Pericardium fibroblast (primary cell): ENCODE measurements at places on chromosomes 6 and 20. TPM values are rescaled to one million over a fixed set of nuclear protein-coding genes. Genes with fewer than 3 reads are reported as not detected.

The GRIK2 gene
- total RNA-seq, result 2.3 and 3.6 TPM in 2 replicates

The KCNG1 gene
- 18.7 and 28.1 TPM in 2 replicates for total RNA-seq

The VSX1 gene
- total RNA-seq, result not detected in 2 replicates

The CALHM5 gene
- total RNA-seq, result 1.4 and 4.2 TPM in 2 replicates

The RIPOR3 gene
- 4.0 and 11.0 TPM in 2 replicates for total RNA-seq

The KCNK15 gene
- 1.5 and 2.0 TPM in 2 replicates for total RNA-seq

The FARS2 gene
- total RNA-seq, result 7.0 and 8.0 TPM in 2 replicates

The ABHD16B gene
- not detected in 2 replicates for total RNA-seq

The ATP6V1G2 gene
- 2.7 and 7.2 TPM in 2 replicates for total RNA-seq

The TOMM6 gene
- total RNA-seq, result 126 and 144 TPM in 2 replicates

The JARID2 gene
- total RNA-seq, result 5.2 and 7.8 TPM in 2 replicates

The SCAF8 gene
- 21.7 and 23.1 TPM in 2 replicates for total RNA-seq

The LGSN gene
- 0.09 and 0.93 TPM in 2 replicates for total RNA-seq

The FAM217A gene
- not detected in 2 replicates for total RNA-seq

The DAAM2 gene
- 11.2 and 26.6 TPM in 2 replicates for total RNA-seq

The RIMS1 gene
- not detected in 2 replicates for total RNA-seq

The DPPA5 gene
- not detected in 2 replicates for total RNA-seq

The TCF21 gene
- 1.5 and 25.9 TPM in 2 replicates for total RNA-seq

The NHLRC1 gene
- total RNA-seq, result 1.5 and 1.6 TPM in 2 replicates

The HLA-DRB5 gene
- total RNA-seq, result not detected in 2 replicates

The SDHAF4 gene
- 7.9 and 10.1 TPM in 2 replicates for total RNA-seq

The ZNFX1 gene
- total RNA-seq, result 23.1 and 32.8 TPM in 2 replicates

The LINC00237 gene
- total RNA-seq, result not detected in 2 replicates

The MMUT gene
- 8.1 and 8.6 TPM in 2 replicates for total RNA-seq

The TMC2 gene
- not detected in 2 replicates for total RNA-seq

The ZSCAN9 gene
- total RNA-seq, result 4.3 and 7.1 TPM in 2 replicates

The MLN gene
- total RNA-seq, result not detected in 2 replicates
